ENCODE measurements at places on chromosomes 4 and X. TPM values are rescaled to one million over a fixed set of nuclear protein-coding genes. Genes with fewer than 3 reads are reported as not detected.

The NPNT gene
- total RNA-seq, result not detected

GRCh38 chr4:234178-234577 is 71.1 kb downstream of the ZNF732 start:
- no peak for DNase-seq
- H3K36me3 ChIP-seq, result peaks cover 2% of the 10 kb centered on the region
- H3K27me3 ChIP-seq, result no peaks in the 10 kb centered on the region

DNA sequence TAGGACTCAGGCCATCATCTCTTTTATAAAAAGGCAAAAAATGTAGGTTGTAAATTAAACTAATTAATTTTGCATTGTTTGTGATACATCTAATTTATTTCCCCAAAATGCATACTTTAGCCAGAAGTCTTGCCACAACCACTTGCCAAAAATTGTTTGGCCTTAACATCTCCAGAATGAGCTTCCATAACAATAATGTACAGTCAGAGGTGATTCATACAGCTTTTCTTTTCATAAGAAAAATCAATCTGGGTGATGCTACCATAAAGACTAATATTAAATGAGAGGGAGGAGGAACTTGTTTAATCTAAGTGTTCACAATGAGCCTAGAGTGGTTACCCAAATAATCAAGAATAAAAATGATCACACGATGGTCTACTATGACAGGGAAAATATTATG is 59.3 kb downstream of the AMMECR1 start:
- peaks cover 9% of the 10 kb centered on the region for H3K36me3 ChIP-seq
- no peak for DNase-seq
- peaks cover 11% of the 10 kb centered on the region for H3K4me1 ChIP-seq

GRCh38 chr4:141782205-141782604 is 145.8 kb downstream of the IL15 start:
- no peak overlapping the region for H3K27ac ChIP-seq
- no peaks in the 10 kb centered on the region for H3K36me3 ChIP-seq
- no peak overlapping the region for H3K4me3 ChIP-seq
- H3K4me1 ChIP-seq, result no peaks in the 10 kb centered on the region

DNA sequence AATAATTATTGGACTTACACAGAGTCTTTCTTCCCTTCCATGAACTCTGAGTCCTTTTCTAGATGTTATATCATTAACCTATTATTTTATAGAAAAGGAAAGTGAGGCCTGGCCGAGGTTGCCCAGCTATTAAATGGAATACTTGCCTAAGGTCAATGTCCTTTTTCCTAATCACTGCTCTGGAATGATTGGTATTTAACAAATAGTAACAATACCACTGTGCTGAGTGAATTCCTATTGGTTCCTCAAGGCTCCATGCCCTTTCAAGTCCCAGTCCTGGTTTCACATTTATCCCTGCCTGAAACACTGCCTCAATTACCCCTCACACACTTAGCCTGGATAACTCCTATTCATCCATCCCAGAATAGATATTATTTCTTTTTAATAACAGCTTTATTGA is 6.2 kb downstream of the TCEAL9 start:
- H3K36me3 ChIP-seq, result peaks cover 4% of the 10 kb centered on the region
- H3K4me1 ChIP-seq, result peaks cover 3% of the 10 kb centered on the region
- H3K4me3 ChIP-seq, result no peak overlapping the region

DNA sequence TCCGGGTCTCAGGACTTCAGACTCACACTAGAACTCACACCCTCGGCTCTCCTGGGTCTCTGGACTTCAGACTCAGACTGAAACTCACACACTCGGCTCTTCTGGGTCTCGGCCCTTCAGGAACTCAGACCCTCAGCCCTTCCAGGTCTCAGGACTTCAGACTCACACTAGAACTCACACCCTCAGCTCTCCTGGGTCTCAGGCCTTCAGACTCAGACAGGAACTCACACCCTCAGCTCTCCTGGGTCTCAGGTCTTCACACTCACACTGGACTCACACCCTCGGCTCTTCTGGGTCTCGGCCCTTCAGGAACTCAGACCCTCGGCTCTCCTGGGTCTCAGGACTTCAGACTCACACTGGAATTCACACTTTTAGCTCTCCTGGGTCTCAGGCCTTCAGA is 137.3 kb downstream of the CRLF2 start:
- H3K4me3 ChIP-seq, result no peak overlapping the region
- H3K4me1 ChIP-seq, result peaks cover 4% of the 10 kb centered on the region
- no peak for DNase-seq
- H3K27me3 ChIP-seq, result peaks cover 27% of the 10 kb centered on the region
- peaks cover 7% of the 10 kb centered on the region for H3K36me3 ChIP-seq

DNA sequence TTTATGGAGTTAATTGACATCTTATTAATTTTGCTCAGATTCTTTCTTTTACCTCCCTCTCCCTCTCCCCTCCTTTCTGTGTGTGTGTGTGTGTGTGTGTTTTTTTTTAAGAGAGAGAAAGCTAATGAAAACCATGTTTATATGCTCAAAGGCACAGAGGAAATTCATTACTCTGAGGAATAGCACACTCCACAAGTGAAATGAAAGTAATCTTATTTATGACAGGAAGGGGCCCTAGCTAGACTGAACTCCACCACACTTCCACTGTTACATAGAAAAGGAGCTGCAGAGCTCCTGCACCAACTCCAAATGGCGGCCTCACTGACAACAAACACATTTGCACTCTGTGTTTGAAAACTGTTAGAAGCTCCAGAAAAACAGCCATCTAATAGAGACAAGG is 150.6 kb downstream of the RASL11B start:
- H3K4me3 ChIP-seq, result peak overlapping the region; percentile 51
- DNase-seq, result no peak
- H3K27me3 ChIP-seq, result no peaks in the 10 kb centered on the region
- peaks cover 29% of the 10 kb centered on the region for H3K4me1 ChIP-seq
- H3K27ac ChIP-seq, result peak overlapping the region; percentile 60

All from activated naive CD8-positive, alpha-beta T cell treated with anti-CD3 and anti-CD28 coated beads for 36 hours (primary cell).